CD4-positive, alpha-beta T cell treated with Interleukin-15 for 4 hours (primary cell): ENCODE measurements at places on chromosomes 4 and X.

DNA sequence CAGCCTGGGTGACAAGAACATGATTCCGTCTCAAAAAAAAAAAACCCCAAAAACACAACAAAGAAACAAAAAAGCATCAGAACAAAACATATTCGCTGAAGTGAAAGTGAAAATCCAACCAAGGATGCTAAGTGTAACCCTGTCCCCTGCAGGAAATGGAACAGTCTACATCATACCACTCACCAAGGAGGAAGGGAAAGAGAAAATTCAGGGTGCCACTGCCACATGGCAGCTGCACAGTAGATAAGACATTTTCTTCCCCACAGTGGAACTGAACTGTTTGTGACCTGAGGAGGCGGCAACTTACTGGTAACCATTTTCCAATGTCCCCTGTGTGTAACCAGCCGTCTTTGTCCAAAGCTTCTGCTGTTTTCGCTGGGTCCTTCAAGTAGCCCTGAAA lies 28.2 kb upstream of the CENPU start:
- peak; percentile 52 for DNase-seq

GRCh38 chr4:132180020-132180427 lies 969.1 kb upstream of the PCDH10 start:
- DNase-seq: no peak

DNA sequence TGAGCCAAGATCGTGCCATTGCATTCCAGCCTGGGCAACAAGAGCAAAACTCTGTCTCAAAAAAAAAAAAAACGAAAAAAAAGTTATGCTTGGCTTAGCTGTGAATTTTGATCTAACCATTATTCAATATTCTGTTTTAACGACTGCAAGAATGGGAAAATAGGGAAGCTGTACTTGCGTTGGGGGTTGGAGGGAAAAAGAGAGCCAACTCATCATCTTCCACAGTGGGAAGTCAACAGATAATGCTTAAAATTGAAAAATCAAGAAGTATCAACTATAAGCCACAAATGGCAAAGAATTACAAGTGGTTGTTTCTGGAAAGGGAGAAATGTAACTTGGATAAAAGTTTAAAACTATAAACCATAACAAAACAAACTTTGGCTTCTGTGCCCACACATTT lies 2.9 kb downstream of the TEC start:
- DNase-seq: no peak

GRCh38 chr4:151198748-151199147 lies 78.2 kb upstream of the PRSS48 start:
- no peak for DNase-seq

GRCh38 chr4:186854256-186854655 lies 130.6 kb upstream of the FAT1 start:
- no peak for DNase-seq

GRCh38 chrX:123835661-123836371 lies 24.0 kb upstream of the XIAP start:
- no peak for DNase-seq

DNA sequence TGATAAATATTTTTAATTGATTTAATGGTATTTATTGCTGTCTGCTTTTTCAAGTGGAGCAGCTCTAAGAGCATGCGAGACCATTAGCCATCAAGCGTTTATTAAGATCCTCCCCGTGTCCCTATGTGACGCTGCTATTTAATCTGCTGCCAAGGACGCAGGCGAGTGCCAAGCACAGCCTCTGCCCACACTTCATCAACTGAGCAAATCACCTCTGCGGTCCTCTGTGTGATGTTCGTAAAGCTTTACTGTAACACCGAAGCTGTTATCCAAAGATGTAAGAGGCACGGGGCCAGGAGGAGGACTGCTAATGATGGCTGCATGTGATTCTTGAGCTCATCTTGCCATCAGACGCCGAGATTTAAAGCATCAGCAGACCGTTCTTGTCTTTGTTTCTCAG lies 79.5 kb downstream of the STOX2 start:
- no peak for DNase-seq

GRCh38 chrX:16828124-16828908 lies 41.8 kb downstream of the RBBP7 start:
- DNase-seq: no peak

GRCh38 chrX:44039556-44039955 lies 66.4 kb upstream of the NDP start:
- DNase-seq: no peak

GRCh38 chrX:72360326-72360725 lies 54.6 kb upstream of the CITED1 start:
- no peak for DNase-seq
